ENCODE measurements at places on chromosomes 6 and 20.
A peak's percentile ranks its signal among the peaks of the same experiment; 100 is the strongest.

DNA sequence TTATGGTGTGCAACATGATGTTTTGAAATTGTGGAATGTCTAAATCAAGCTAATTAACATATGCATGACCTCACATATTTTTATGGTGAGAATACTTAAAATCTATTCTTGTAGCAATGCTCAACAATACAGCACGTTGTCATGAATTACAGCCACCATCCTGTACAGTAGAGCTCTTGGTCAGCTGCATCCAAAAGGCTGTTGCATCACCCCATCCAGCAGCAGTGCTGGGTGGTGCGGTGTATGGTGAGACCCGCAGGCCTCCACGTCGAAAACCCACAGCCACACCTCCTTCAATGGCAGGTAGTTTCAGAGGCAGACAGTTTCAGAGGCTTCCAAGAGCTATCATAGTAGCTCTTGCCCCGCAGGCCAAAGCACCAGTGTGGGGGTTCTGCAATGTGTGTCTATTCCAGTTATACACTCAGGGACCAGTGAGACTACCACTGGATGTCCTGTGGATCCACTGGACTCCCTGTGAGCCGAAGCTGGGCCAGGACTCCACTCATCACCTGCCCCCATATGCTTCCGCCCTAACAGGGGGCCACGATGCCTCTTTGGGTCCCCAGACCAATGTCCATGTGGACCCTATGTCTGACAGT, 23.4 kb downstream of the PACSIN1 start:
- no peak for DNase-seq

- no peak for DNase-seq
Measured at GRCh38 chr6:118317581-118318563, 230.2 kb upstream of the PLN start.

GRCh38 chr6:29510746-29511300, 23.1 kb upstream of the MAS1L start:
- DNase-seq, result no peak

DNA sequence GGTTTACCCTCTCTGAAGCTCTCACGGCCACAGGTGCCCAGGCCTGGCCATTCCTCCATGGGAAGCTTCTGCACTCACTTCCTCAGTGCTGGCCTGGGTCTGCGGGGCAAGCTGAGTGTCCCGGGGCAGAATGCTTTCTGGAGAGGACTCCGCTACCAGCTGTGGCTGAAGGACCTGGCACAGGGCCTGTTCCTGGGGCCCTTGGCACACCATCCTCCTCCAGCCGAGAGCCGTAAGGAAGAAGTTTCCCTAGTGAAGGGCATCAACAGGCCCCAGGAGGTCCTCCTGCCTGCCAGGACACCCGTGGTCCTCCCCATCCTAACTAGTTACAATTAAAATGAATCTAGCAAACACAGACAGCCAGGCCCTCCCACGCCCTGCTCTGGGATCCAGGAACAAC, 14.0 kb upstream of the KCNK15 start:
- DNase-seq, result peak; percentile 25

GRCh38 chr20:4637081-4637797, 84.5 kb upstream of the PRND start:
- DNase-seq, result no peak

DNA sequence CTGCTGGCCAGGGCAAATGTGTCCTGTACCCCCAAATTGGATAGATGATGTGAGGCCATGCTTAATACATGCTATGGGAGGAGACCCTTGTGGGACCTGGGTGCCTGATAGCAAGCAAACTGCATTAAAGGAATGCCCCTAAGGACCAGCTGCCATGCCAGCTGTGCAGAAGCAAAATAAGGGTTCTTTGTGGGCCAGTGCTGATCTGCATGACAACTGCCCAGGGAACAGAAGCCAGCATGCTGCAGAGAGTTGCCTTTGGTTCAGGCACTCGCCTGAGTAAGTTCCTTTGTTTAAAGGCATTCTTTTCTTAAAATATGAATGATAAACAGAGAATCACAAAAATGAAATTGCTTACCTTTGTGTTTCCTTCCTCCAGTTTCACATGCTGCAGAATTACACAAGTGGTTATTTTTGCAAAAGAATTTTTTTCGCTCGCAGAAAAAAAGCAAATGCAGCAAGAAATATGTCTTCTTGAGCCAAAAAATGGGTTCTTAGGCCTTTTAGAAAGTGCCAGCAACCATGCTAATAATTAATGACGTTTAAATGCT, 6.9 kb upstream of the SYNDIG1 start:
- DNase-seq, result no peak

GRCh38 chr6:43405354-43405753, 22.0 kb upstream of the ABCC10 start:
- no peak for DNase-seq
